ENCODE measurements at places on chromosomes 16 and 17.

- DNase-seq = no peak
Measured at GRCh38 chr16:50473356-50473945, 74.7 kb upstream of the NKD1 start.

DNA sequence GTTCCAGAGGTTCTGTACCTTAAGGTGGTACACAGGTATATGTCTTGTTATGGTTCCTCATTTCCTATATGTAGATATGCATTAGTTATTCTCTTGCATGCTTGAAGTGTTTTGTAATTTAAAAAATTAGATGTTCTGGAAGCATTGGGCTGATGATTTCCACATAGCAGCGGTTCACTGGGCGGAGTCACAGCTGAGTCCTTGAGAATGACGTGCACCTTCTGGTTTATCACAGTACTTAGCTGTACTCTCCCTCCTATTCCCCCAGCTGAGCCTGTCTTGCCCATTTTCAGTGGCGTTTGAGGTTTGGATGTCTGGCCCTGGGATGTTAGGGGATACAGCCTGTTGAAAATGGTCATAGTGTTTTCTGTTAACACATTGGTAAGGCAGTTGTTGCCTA, 327.1 kb downstream of the SNX29 start:
- no peak for DNase-seq

GRCh38 chr17:75642182-75642783, 9.0 kb downstream of the SMIM5 start:
- no peak for DNase-seq

DNA sequence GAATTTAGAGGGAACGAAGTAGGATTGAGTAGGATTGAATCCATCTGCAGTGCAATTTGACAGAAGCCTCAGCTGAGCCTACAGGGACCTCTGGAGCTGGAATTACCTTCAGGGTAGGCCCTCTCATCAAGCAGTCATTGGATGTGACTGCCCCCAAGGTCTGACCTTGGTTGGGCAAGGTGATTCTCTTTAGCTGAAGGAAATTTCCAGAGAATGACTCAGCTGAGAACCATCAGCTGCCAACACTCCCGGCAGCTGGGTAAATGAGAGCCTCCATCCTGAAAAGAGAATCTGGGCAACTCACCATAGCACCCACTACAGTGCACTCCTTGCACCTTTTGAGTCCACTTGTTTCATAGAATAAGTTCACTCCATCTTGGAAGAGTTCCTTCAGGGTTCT, 113.5 kb upstream of the MED13 start:
- no peak for DNase-seq

DNA sequence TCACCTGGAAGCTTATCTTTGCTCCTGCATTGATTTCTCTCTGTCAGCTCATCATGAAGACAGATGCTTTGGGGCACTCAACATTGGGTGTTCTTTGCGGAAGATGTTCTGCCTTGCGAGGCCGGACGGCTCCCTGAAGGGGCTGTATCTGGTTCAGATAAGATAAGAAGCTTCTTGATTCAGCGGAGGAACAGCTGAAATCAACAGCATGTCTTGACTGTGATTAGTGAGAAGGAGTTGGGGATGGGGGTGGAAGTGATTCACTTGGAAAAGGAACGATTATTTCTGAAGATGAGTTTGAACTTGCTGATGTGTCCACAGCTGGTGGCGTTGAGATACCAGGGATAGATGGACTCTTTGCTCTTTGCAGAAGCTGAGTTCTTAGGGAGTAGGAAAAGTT, 126.9 kb upstream of the WSCD1 start:
- no peak for DNase-seq

DNA sequence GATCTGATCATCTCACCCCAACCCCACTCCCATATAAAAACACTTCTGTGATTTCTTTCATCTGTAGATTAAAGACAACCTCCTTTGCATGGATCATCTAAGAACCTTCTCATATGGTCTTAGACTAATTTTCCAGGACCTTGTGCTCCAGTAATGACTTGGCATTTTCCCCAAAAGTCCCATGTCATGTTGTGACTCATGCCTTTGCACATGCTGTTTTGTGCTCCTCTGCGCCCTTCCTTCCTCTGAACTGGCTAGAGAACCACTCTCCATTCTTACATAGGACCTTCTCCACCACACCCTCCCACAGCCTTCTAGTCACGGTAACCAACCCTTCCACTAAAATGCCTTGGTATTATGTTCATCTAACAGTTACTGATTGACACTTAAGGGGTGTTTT, 99.5 kb upstream of the AXIN2 start:
- DNase-seq = no peak

GRCh38 chr17:28086519-28086918, 44.0 kb downstream of the NLK start:
- DNase-seq = no peak

DNA sequence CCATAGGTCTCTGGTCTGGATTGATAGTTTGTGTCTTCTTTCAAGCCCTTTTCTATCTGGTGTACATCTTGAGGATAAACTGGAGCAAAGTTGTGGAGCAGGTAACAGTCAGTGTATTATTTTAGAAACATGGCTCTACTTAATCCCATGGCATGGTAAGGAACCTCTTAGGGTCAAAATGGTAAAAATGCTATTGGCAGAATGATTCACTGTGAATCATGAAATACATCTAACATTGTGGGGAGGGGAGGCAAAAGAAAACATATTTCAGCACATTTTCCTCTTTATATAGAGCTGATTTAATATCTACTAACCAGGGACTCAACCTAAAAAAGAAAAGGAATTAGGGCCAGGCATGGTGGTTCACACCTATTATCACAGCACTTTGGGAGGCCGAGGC, 17.9 kb upstream of the ALDH3A2 start:
- no peak for DNase-seq

GRCh38 chr16:23509782-23510163, 521 bp downstream of the GGA2 start:
- DNase-seq = no peak

GRCh38 chr17:28492352-28493310, 13.5 kb upstream of the FOXN1 start:
- DNase-seq = no peak

GRCh38 chr16:79703066-79703465, 102.5 kb upstream of the MAF start:
- DNase-seq = no peak

DNA sequence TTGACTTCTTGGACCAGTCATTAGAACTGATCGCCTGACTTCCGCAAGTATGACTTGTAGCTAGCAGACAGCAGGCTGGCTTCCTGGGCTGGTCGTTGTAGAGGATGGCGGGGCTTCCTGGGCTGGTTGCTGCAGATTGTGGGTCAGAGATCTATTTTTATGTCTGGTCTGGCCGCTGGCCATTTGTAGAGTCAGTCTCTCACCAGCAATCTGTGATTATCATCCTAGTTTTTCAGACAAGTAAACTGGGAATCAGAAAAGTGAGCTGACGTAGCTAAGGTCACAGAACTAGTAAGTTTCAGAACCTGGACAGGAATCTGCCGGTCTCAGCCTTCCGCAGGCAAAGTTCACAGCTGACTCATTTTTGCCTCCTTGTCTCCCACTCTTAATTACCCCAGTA, 19.1 kb downstream of the GPR142 start:
- no peak for DNase-seq

GRCh38 chr16:50858877-50859627, 117.2 kb downstream of the CYLD start:
- no peak for DNase-seq

DNA sequence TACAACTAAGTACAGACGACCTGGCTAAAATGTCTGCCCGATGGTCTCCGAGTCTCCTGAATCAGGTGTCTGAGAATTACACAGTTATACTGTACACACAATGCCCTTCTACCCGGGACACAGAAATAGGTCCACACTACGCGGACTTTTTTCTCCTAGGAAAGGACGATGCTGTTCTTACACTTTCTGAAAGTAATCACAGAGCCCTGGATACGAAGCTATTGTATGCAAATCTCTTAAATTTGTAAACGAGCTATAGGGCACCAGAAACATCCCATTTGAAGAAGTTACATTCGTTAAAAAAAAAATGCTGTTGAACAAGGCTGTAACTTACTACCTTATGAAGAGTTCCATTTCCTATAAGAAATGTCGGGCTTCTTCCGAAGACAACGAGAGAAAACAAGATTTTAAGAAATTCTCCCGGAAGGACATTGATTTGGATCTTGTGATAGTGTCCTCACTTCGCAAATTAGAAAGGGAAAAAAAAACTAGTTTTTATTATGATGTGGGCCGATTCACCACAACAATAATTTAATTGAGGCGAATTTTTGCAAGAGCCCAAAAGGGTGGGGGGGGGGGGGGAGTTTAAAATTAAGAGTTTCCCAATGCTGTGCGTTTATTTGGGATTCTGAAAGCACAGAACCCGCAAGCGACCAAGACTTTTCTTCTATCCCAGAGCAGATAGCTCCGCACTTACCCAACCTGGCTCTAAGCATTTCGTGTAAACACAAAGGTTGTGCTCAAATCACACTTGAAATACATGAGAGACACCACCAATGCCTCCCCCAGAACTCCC, 1.5 kb upstream of the SOX9 start:
- DNase-seq = no peak

GRCh38 chr17:81733507-81734404, 21.7 kb downstream of the SLC25A10 start:
- DNase-seq = peak; percentile 78

- no peak for DNase-seq
Measured at GRCh38 chr17:62101515-62101914, 36.4 kb upstream of the MED13 start.

DNA sequence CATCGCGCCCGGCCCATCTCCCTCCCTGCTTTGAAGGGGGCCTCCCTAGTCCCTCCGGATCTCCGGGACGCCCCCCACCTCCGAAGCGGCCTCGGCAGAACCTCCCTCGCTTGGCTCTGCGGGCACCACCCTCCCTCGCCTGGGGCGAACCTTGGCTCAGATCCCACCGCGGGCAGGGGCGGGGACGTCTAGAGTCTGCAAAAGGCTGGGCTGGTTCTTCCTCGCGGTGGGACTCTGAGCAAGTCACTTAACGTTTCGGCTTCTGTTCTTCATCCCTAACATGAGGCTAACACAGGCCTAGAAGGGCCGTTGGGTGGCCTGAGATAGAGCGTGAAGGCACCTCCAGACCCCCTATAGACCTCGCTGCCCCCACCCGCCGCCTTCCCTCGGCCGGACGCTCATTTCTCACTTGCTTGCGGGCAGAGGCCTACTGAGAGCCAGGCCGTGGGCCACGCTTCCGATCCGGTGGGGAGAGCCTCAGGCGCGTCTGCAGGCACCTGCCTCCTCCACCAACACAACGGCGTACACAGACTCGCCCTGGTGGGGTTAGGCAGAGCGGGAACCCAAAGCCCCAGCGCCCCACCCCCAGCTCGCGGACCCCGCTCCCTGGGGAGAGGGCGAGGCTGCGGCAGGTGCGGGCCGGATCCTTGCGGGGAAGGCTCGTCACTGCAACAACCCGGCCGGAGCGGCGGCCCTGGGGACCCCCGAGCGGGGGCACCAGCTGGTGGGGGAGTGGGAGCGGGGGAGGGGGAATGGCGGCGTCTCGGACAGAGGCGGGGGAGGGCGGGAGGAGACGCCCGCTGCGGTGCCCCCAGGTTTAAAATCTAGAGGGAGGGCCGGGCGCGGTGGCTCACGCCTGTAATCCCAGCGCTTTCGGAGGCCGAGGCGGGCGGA, 5.4 kb downstream of the MYO1C start:
- DNase-seq = no peak

- DNase-seq = peak; percentile 31
Measured at GRCh38 chr17:47663912-47664623, 14.3 kb downstream of the KPNB1 start.

- DNase-seq = no peak
Measured at GRCh38 chr17:76485569-76485968, 15.7 kb downstream of the RHBDF2 start.

DNA sequence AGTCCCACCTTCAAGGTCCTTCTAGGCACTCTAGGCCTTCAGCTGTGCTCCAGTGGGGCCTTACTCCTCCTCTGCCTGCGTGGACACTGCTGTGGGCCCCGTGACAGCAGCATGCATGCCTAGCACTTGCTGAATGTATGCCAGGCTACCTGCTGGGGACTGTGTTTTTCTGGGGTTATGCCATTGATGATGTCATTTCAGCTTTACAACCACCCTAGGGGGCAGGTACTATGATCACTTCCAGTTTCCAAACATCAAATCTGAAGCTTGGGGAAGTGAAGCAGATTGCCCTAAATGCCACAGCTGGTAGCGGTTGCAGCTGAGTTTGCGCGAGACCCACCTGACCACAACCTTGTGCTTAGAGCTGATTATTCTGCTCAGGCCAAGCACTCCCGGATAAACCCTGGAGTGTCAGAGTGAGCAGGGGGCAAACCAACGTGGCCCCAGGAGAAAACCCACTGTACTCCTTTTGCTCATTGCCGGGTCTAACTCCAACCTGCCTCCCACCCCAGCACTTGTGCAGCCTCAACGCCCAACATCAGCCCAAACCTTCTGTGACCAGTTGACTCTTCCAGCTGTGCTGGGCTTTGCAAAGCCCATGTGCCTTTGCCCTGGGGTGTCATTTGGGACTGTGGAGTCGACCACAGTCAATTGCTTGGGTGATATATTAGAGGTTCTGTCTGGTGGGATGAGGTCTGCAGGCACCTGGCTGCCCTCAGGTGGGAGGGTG, 168.4 kb downstream of the ENGASE start:
- no peak for DNase-seq

- DNase-seq = no peak
Measured at GRCh38 chr17:76710863-76711611, at the start of gene MXRA7. Gene MXRA7, minus strand, starts transcription at chr17:76710965. Its CDS starts 19 bp downstream, at chr17:76710946.

DNA sequence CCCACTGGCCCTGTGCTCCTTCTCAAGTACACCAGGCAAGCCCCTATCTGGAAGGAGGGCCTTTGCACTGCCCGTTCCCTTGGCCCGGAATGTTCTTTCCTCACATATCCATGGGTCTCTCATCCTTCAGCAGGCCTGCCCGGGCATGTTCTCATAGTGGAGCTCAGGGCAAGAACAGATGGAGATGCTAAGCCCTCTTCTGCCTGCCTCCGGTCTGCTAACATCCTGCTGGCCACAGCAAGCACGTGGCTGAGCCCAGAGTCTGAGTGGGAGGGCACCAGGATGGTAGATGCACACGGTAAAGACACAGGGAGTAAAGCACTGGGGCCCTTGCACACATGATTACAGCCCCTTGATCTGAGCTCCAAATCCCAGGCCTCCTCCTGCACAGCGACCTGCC, 19.8 kb upstream of the ANKRD40CL start:
- DNase-seq = no peak

DNA sequence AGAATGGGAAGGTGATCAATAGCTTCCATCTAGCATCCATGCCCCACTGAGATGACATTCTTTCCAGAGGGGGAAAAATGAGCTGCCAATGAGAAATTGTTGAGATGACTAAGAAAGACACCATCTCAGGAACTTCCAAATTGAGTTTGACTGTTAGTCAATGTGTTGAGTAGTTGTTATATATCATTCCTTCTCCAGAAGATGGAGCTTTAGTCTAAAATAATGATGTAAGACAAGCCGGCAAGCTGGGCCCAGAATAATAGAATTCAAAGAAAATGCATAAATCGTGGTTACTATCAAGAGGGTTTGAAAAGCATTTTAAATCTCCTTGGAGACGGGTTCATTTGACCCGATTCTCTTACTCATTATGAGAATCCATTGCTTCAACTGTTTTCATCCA, 71.0 kb upstream of the ATF7IP2 start:
- DNase-seq = no peak

DNA sequence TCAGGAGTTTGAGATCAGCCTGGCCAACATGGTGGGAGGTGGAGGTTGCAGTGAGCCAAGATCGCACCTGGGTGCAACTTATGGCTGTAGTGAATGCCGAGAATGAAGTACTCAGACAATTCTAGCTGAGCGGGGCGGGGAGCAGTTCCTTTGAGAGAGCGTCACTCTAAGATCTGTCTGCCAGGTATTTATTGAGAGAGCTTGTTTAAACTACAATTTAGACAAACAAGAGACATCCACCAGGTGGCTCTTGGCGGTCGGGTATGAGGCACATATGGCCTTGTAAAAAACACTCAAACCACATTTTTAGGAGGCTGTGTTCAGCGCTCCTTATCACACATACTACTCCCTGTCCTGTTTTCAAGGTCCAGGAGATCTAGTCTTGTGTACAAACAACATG, 40.6 kb upstream of the CDH1 start:
- no peak for DNase-seq

Measured in stimulated activated CD4-positive, alpha-beta T cell treated with anti-CD3 and anti-CD28 coated beads, Interleukin-12 subunit alpha, Interleukin-12 subunit beta, amount 100 ng/mL, for 48 hours (primary cell).